C1 segment of cervical spinal cord (tissue), 14 donors: ENCODE measurements at places on chromosomes 2 and 18.

- DNase-seq, result no peak
Observed at GRCh38 chr2:75600461-75601011, 39.8 kb upstream of the EVA1A start.

DNA sequence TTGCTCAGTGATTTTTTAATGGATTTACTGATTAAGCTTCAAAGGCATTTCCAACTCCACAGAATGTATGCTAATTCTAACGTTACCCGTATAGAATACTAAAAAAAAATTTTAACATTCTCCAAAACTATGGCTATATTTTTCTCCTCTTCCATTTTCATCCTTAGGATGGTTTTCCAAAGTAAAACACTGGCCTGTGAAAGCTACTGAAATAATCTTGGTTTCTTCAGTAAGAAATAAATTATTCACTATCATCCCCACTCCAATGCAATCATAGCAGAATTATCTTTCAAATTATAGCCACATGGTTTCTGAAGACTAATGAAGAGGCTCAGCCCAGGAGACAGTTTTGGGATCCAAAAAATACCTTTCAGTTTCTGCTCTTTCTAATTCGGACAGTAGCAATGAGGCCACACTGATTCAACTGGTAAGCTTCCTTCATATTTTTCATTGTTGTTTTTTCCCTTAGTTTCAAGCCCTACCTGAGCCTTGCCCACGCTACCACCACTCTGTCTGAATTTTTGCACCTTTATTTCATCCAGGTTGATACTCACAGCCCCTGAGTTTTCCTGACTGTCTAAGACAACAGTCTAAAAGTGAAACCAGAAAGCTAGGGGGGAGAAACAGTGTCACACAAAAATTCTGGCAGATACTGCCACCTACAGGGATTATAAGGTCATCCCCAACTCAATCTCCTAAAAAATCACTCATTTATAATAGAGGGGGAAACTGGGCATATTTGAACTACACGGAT, 887.9 kb downstream of the NRXN1 start:
- peak; percentile 43 for DNase-seq

- no peak for DNase-seq
Observed at GRCh38 chr18:36760598-36760997, 68.2 kb downstream of the TPGS2 start.

DNA sequence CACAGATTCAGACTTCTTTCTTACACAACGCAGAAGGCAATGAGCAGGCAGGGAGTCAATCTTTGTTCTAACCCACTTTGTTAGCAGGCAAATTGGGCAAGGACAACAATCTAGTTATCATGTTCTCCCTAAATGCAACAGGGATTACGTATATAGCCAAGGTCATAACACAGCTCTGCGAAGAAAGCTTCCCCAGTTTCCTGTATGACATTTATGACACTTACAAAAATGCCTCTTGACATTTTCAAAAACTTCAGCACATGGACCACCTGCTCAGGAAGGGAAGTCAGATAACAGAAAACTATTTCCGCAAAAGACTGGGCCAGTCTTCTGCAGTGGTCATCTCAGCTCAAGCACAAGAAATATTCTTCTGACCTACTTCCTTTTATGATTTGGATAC, 106.1 kb downstream of the IRS1 start:
- DNase-seq, result no peak

GRCh38 chr2:96528006-96528699, 8.4 kb upstream of the ARID5A start:
- peak; percentile 41 for DNase-seq

- no peak for DNase-seq
Observed at GRCh38 chr2:54459037-54459441, 2.9 kb downstream of the SPTBN1 start.

DNA sequence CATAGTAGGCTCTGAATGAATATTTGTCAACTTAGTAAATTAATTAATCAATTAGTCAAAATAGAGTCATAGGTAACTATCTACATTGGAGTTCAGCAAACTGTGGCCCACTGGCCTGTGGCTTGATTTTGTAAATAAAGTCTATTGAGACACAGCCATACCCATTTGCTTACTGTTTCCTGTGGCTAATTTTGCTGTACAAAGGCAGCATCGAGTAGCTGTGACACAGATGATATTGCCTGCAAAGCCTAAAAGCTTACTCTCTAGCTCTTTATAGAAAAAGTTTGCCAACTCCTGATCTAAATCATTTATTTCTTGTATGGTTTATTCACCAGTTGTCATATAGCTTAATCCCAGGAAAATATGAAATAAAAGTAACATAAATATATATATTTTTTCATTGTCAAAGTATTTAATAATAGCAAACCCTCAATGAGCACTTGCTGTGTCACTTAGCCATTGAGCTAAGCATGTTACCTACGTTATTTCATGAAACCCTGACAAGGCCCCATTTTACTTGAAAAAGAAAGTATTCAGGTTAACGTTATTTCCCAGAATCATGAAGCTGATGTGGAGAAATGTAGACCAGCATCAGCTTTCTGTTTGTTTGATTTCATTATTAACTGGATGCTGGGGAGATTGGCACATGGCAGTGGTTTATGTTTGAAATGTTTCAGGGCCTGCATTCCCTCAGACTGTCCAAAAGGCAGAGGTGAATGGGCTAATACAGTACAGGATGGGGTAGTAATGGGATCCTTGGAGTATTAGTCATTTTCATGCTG, 69.6 kb downstream of the ICOS start:
- no peak for DNase-seq

- DNase-seq, result no peak
Observed at GRCh38 chr2:68411397-68412126, 46.5 kb downstream of the PLEK start.

GRCh38 chr18:76482971-76483691, 11.9 kb downstream of the ZNF516 start:
- no peak for DNase-seq

DNA sequence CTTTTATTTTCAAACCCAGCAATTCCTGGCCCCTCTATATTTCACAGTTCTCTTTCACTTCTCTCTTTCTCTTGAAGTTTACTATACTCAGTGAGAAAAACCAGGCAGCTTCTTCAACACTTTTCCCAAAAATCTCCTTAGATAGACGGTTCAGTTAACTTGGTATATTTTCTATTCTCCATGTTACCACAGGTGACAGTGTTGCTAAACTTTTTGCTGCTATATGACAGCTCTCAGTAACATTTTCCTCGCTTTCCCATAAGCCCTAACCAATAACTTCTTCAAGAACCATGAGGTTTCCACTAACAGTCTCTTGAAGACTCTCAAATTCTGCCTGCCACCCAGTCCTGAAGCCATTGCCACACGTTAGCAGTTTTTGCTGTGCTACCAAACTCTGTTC, 45.8 kb downstream of the CYBRD1 start:
- DNase-seq, result no peak

DNA sequence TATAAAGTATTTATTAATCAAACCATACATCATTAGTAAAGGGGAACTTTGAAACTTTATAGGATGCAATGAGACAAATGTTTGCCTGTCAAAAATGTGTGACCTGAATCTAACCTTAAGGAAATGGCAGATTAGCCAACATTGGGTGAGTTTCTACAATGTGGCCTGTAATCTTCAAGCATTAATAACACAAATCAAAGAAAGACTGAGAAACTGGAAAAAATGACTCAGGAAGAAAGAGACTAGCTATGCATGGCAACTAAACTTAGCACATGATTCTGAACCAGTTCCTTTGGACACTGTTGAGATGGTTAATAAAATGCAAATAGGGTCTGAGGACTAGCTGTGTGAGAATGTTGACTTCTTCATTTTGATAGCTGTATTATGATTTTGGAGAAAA, 628.6 kb upstream of the ID2 start:
- DNase-seq, result no peak

GRCh38 chr18:21369146-21369545, 127.1 kb downstream of the GREB1L start:
- DNase-seq, result no peak

DNA sequence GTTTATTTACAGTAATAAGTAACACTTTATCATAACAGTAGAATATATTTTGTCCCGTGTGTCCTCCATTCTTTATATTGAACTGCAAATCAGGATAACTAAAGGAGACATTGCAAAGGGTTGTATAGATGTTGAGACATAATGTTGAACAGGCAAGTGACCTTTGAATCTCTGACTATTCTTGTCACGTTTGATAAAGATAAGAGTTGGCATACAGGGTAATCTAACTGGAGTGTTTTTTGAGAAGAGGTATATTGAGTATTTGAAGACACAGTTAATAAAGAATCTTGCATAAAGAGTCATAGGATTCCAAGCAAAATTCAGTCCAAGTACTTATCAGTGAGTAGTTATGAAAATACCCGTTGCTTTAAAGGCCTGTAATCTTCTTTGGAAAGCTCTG, 21.7 kb downstream of the CCDC195 start:
- no peak for DNase-seq

DNA sequence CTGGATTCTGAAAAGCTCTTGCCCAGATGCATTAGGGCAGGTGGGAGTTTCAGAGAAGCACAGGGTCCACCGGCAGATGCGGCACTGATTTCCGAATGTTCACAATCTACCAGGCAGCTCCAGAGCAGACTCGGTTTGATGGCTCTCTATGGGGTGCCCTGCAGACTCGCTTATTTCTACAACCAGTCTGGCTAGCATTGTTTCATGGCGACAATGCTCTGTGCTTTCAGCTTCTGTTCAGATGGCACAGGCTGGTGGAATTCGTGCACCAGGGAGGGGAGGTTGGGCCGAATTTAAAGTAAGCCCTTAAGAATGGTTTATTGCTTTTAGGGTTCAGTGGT, 9.9 kb downstream of the MYT1L start:
- peak; percentile 76 for DNase-seq

GRCh38 chr2:209147981-209148380, 275.9 kb upstream of the MAP2 start:
- no peak for DNase-seq

DNA sequence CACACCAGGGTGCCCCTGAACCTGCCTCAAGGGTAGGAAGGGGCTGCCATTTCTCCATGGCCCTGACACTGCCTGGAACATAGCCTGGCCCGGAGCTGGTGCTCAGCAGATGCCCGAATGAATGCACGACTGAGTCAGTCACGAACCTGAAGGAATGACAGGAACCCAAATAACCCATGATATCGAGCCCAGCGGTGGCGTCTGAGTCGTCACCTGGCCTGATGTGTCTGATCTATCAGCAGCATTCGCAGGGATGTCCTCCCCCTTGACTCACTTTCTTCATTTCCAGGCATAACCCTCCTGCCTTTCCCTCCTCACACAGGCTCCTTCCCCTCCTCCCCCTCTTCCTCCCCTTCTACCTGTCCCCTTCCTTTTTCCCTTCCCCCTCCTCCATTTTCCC, 52.1 kb upstream of the SMAD7 start:
- DNase-seq, result no peak

- no peak for DNase-seq
Observed at GRCh38 chr2:222756951-222757650, 85.6 kb downstream of the MOGAT1 start.

DNA sequence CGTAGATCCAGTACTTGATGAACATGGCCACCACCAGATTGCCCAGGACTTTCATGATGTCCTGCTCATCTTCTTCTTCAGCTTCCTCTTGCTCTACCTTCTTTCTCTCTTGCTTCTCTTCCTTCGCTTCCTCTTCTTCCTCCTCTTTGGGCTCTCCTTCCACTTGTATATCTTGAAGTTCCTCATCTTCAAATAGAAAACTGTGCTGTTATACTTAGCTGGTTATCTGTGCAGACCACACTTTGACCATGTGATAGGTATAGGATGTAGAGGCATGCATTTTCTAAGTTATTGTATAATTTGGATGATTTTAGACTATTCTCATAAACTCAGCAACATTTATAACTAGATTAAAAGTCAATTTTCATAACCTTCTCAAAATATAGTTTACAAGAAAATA, 263.4 kb downstream of the NAPG start:
- no peak for DNase-seq

- no peak for DNase-seq
Observed at GRCh38 chr2:85994421-85994777, 105.6 kb upstream of the ST3GAL5 start.

DNA sequence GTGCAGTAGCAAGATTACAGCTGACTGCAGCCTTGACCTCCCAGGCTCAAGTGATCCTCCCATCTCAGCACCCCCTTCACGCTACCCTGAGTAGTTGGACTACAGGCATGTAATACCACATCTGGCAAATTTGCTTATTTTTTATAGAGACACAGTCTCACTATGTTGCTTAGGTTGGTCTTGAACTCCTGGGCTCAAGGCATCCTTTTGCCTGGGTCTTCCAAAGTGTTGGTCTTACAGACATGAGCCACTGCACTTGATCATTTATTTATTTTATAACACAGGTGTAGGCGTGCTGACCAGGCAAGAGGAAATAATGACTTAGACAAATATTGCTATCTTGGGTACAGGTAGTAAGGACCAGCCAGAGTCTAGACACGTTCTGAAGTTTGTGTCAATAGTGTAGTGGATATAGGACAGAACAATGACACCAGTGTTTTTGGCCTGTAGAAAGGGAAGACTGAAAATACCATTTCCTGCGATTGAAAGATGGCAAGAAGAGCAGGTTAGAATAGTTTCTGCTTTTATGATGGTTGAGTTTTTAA, 71.0 kb upstream of the THUMPD2 start:
- DNase-seq, result no peak

DNA sequence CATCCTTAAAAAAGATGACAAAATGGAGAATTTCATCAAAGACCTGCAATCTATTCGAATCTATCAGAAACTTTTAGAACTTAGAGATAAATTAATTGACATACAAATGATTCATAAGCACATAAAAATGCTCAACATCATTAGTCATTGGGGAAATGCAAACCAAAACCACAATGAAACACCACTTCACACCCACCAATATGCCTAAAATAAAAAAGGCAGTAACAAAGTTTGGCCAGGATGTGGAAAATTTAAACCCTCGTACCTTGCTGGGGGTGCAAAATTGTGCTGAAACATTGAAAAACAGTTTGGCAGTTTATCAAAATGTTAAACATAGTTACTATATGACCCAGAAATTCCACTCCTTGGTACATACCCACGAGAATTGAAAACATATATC, 11.5 kb upstream of the EIF2AK3 start:
- no peak for DNase-seq

- no peak for DNase-seq
Observed at GRCh38 chr2:123283431-123283830, 741.7 kb upstream of the CNTNAP5 start.

- DNase-seq, result no peak
Observed at GRCh38 chr2:85952196-85952734, 63.5 kb upstream of the ST3GAL5 start.

- no peak for DNase-seq
Observed at GRCh38 chr2:12694990-12695774, 21.6 kb upstream of the TRIB2 start.

DNA sequence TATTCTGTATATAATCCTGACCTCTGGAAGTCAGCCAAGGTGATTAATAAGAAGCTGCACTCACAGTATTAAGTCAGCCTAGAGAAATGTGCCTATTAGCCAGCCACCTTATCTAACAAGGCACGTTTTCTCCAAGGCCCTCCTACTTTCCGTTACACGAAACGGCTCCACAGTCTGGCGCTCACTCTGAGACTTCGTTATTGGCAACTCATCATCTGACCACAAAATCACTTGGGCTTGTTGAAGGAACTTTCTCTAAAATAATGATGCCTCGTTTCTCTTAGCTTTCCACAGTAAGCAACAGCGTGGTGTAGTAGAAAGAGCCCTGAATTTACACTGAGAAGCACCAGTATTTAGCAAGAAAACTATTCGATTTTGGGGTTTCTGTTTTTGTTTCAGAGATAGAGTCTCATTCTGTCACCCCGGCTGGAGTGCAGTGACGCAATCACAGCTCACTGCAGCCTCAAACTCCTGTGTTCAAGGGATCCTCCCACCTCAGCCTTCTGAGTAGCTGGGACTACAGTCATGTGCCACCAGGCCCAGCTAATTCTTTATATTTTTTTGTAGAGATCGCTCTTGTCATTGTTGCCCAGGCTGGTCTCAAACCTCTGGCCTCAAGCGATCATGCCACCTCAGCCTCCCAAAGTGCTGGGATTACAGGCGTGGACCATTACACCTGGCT, 53.6 kb upstream of the SLC14A1 start:
- DNase-seq, result no peak
